Endothelial cell of umbilical vein (primary cell): ENCODE measurements at places on chromosomes 5 and 9.

- DNase-seq = no peak
Measured at GRCh38 chr5:175689147-175689991, 31.5 kb downstream of the HRH2 start.

DNA sequence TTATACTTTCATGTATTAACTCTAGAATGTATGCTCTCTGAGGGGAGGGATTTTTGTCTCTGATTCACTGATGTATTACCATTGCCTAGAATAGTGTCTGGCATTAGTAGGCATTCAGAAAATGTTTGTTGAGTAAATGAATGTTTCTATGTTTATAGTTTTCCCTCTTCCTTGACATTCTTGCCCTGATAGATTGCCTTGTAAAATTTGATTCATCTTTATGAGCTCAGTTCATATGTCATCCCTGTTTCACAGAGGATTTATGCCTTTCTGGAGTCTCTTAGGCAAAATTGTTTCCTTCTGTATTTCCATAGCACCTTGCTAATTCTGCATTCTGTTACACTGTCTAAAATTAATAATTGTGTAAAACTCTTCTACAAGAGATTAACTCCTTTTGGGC, 72.3 kb downstream of the RASA1 start:
- no peak for DNase-seq

DNA sequence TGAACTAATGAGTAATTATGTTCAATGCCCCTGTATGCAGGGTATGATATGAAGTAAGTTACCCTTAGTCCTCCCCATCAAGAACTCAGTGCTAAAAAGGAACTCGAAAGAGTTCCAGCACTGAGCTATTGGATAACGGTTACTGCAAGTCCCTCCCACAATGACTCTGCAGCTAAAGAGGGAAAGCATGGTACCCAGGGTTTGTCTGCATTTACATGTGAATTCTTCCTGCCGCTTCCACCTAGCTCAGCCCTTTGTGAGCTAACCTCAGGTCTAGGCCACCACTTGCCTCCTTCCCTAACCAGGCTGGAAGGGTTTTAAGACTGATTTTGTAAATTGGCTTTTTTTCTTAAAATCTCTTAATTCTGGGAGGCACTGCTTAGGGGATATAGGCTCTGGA, 376.8 kb downstream of the EBF1 start:
- DNase-seq = no peak

DNA sequence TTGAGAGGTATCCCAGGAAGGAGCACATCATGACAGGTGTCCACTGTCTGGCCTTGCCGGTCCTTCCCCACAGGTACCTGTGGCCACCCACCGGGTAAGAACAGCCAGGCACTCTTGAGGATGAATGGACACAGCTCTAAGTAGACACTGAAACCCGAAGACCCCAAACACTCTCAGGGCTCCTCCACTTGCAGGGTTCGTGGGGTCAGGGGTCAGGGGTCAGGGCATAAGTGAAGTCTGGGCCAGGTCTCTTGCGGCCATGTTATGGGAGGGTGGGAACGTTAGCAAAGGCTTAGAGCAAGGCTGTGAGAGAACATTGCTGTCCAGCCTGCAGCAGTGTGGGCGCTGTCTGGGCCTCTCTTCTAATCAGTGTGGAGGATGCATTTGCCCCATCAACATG, 40.0 kb downstream of the MAPK9 start:
- DNase-seq = no peak

- no peak for DNase-seq
Measured at GRCh38 chr5:143023411-143024096, 253.4 kb downstream of the ARHGAP26 start.

DNA sequence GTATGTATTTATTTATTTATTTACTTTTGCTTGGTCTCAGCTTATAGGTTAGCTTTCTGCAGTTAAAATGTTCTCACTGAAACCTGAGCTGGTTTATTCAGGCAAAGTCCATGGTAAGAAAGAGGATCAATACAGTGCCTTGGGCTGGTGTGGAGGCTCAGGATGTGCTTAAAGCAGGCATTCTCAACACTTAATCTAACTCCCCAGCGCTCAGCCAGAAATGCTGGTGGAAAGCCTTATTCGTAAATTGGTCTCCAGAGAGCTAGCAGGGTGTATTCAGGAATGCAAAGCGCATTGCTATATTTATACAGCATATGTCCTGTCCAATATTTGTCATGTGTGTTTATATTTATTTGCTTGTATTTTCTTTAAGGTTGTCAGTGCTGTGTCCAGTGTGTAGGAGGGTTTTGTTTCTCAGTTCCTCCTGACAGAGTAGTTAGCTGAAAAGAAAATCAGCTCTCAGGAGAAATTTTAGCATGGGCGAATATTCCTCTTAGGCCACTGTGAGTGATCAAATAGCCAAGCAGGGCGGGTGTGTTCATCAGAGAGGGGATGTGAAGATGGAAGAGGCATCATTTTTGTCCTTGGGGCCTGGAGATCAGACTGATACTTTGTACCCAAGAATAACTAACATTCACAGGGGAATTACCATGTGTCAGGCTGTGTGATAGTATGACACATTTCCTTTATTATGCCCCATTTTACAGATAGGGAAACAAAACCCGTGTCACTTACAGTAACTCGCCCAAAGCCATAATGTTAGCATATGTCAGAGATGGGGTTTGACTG, 65.8 kb downstream of the DOCK2 start:
- peak; percentile 37 for DNase-seq

DNA sequence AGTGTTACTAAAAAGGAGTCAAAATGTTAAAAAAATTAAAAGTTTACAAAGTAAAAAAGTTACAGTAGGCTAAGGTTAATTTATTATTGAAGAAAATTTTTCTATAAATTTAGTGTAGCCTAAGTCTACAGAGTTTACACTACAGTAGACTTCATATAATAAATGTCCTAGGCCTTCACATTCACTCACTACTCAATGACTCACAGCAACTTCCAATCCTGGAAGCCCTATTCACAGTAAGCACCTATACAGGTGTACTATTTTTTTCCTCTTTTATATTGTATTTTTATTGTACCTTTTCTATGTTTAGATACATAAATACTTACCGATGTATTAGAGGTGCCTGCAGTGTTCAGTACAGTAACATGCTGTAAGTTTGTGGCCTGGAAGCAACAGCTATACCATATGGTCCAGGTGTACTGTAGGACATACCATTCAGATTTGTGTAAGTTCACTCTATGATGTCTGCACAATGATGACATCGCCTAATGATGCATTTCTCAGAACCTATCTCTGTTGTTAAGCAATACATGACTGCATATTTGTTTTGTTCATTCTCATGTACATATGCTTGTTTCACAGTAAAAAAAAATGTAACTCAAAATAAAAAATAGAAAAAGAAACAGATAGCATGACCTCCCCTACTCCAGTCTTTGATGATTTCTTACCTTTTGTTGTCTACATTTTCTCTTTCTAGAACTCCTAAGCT, 64.7 kb downstream of the NR3C1 start:
- no peak for DNase-seq

GRCh38 chr5:166004006-166004405, 2287.4 kb upstream of the WWC1 start:
- DNase-seq = no peak

- DNase-seq = no peak
Measured at GRCh38 chr9:78609450-78609849, 312.5 kb downstream of the PSAT1 start.

DNA sequence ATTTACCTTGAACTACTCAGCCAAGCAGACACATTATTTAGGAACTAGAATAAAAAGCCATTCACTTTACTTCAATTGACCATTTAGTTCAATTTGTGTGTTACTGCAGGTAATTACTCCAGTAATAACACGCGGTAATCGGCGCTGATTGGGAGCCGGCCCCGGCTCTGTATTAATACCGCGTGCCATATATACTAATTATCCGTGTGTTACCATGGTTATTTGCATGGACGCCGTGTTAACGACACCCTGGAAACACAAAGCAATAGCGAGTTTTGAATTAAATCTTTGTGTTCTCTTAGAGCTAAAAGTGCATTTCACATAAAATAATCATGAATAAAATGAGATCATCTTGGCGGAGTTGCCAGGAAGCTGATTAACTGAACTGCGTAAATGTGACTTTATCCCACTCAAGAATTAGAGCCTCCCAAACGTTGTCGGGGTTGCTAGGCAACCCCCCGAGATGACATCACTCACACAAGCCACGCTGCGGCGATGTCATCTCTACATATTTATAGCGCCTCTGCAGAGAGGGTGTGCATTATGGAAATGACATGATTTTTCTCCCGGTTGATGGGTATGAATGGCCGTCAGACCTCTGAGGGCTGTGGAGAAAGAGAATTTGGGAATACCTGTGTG, 41.4 kb upstream of the RNU6ATAC start:
- DNase-seq = peak; percentile 23

GRCh38 chr5:58760222-58760621, 177.3 kb downstream of the RAB3C start:
- no peak for DNase-seq

DNA sequence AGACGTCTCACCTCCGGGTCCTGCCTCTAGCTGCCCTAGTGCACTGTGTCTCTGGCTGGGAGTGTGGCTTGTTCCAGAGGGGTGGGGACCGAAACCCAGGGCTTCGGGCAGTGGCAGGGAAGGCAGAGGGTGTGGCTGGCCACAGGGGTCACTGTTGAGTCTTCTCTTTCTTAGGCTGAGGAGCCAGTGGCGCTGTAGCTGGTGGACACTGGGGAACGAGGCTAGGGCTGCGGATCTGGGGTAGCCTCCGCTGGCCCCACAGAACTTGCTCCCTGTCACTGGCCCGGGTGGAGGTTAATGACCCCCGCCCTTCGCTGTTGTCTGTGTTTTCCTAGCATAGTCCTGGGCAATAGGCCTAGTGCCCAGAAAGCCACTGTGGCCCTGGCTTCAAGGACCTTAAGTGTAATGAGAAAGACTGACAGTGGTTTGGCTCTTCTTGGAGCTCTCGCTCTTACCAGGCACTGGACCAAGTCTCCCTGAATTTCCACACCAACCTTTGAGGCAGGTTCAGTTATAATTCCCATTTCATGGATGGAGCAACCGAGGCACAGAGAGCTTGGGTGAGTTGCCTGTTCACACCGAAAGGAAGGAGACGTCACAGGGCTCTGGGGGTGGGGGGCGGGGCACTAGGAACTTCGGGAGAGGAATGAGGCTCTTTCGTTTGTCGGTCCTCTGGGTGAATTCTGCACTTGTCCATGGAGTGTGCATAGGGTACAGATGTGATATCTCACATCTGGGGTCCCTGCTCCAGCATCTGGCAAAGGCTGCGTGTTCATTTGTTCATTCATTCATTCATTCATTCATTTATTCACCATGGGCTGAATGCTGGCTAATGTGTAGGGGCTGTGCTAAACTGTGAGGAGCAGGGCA, 4.8 kb upstream of the IER5L start:
- no peak for DNase-seq

- no peak for DNase-seq
Measured at GRCh38 chr5:142317753-142318152, 7.1 kb downstream of the SPRY4 start.

GRCh38 chr5:102711525-102712385, 43.4 kb upstream of the PAM start:
- no peak for DNase-seq

DNA sequence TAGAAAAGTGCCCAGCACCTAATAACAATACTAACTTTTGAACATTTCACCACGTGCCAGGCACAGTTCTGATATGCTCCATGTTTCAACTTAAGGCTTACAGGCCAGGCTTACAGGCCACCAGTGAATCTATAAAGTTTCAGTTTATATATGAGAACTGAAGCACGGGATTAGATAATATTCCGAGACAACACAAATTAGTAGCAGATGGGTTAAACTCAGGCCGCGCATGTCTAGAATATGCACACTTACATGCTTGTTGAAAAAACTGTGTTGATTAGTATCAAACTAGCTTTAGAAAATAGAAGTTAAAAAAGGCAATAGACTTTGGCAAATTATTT, 587.9 kb downstream of the MTRR start:
- no peak for DNase-seq

- DNase-seq = no peak
Measured at GRCh38 chr9:137385061-137385655, 37.8 kb downstream of the EXD3 start.

- no peak for DNase-seq
Measured at GRCh38 chr5:154251529-154251928, 61.0 kb downstream of the GALNT10 start.

DNA sequence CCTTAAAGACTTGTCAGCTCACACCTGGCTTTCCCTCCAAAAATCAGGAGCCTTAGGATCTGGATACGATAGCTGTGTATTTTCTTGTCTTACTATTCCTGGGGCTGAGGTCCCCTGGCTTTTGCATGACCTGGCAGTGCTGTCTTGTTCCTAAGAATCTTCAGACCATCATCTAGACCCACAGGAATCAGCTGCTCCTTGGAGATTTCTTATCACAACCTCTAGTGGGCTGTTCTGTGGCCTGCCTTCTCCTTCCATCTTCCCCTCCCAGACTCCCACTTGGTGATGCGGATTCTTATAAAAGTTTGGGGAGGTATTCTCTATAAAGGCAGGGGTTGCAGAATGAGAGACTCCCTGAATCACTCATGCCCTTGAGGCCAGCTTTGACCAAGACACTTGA, 21.4 kb downstream of the LCP2 start:
- DNase-seq = no peak

- no peak for DNase-seq
Measured at GRCh38 chr5:142248853-142249462, 75.9 kb downstream of the SPRY4 start.

DNA sequence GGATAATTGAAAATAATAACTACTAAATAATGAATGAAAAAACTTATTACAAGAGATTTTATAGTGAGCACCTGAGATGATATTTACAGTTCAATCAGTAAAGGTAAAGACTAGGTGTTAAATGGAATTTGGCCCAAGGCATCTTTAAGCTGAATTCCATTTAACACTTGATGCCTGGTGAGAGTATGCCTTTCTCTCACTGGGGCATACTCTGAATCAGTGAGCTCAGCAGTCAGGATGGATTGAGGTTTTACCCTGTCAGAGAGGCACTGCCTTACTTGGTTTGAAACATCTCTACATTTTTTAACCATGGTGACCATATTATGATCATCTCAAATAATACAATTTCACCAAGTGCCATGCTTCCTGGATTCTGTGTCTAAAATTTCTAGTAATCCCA, 1416.3 kb downstream of the MAT2B start:
- no peak for DNase-seq

GRCh38 chr5:66039296-66039695, 104.8 kb upstream of the SREK1 start:
- DNase-seq = no peak

DNA sequence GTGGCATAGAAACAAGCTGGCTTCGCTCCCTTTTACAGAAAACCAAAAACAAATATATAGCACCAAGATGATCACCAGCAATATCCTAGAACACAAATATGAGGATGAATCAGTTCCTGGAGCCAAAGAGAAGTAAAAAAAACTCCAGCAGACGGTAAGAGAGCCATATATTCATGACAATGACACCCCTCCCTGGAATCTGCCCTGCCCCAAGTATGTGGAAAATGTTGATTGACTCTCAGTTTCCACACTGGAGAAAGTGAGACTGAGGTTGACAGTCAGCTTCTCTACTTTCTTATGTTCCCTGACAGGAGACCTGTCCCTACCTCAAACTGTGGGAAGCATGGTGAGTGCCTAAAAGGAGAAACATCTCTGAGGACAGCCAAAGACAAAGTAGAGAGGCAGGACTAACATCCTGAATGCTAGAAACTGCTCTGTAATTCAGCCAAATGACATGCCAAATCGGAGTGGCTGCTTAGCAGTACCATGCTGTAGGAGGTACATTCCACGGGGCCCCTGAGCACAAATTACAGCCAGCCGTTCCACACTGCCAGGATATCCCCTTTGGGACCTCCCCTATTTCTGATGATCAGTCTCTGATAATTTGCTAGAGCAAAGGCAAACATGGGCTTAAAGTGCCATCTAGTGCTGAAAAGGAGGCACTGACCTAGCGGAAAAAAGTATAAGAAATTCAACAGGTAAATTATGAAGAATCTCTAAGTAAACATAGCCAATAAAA, 424.0 kb upstream of the RGMB start:
- DNase-seq = peak; percentile 29
